Activated naive CD4-positive, alpha-beta T cell treated with anti-CD3 and anti-CD28 coated beads, Interleukin-2, amount 50 U/mL, for 16 hours (primary cell): ENCODE measurements at places on chromosomes 13 and 19.
A peak's percentile ranks its signal among the peaks of the same experiment; 100 is the strongest.

GRCh38 chr13:96223231-96223630 is 133.3 kb downstream of the HS6ST3 start:
- no peak for DNase-seq

- peak; percentile 30 for DNase-seq
These were observed 19.6 kb upstream of the B3GNT3 start for GRCh38 chr19:17775245-17775927.

GRCh38 chr13:40774672-40775071 is 3.7 kb upstream of the MRPS31 start:
- no peak for DNase-seq

GRCh38 chr19:35845215-35846037 is 6.9 kb downstream of the NPHS1 start:
- no peak for DNase-seq

DNA sequence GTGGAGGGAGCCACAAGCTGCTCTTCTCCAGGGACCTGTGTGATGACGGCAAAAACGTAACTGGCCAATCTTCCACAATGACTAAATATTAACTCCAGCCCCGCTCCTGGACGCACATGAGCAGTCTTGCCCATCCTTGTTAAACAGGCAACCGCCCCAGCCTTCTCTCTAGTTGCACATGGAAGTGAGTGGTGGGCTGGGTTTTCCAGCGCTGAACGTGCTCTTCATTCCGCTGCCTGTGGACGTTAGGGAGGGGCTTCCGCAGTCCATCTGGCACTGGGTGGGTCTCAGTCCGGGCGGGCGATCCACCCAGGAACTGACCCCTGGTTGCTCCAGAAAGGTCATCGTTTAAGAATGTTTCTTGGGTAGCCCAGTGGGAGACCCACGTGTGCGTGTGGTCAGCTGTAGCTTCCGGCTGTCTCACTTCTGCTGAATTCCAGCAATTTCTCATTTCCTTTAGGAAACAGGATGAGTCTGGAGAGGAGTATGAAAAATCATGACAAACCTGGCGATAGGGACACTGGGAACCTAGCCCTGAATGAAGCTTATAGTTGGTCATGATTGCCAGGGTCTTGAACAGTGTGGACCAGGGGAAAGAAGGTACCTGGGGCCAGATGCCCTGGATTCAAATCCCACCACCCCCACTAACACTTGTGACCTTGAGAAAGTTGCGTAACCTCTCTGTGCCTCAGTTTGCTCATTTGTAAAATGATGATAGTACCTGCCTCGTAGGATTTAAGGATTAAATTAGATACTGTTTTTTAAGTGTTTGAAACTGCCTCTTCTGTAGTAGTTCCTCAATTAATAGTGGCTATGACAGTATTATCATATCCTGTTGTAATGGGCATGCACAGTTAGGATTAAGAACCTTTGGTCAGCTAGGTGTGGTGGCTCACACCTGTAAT is 92.6 kb downstream of the SIPA1L3 start:
- DNase-seq: no peak

- DNase-seq: no peak
These were observed 68.1 kb downstream of the UFM1 start for GRCh38 chr13:38417727-38418126.

GRCh38 chr13:28557725-28558520 is 63.0 kb upstream of the FLT1 start:
- no peak for DNase-seq

DNA sequence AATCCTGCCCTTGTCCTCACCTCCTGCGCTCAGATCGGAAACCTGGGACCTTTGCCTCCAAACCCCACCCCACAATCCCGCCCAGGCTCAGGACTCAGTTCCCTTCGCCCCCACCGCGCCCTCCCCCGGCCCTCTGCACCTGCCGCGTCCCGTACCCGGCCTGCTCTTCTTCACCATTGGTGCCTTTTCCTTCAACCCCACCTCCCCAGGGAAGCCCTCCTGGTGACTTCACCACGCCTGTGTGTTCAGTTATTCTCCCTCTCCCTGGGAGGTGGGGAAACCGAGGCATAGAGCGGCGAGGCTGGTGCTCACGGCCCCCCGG is 19.3 kb upstream of the TCF3 start:
- no peak for DNase-seq

- DNase-seq: no peak
These were observed 18.2 kb downstream of the ZNF121 start for GRCh38 chr19:9565900-9566705.

DNA sequence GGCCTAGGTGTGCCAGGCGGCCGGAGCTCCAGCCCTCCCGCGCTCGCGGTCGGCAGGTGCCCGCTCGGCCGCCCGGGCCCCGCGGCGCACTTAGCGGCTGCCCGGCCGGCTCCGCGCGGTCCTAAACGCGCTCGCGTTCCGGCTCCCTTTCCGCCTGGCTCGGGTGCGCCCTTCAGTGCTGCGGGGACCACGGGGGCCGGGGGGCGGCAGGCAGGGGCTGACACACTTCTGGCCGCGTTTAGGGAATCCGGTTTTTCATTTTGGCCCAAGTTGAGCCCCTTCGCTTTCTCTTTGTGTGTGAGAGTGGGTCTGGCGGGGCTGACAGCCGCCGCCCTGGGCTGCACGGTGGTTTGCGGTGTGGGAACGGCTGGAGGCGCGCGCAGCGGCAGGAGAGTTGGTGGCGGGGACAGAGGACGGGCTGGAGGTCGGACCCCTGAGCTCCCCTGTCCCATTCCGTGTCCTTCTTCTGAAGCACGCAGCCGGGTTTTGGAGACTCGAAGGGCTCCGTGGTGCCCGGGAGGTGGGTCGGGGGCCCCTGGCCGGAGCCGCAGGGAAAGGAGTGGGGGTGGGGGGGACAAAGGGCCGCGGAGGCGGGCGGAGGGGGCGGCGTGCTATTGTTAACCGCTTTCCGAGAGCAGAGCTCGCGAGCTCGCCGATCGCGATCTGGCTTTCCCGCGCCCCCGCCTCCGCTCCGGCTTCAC is 3.1 kb downstream of the FGF9 start:
- DNase-seq: peak; percentile 47

- no peak for DNase-seq
These were observed 3.9 kb downstream of the MYO1F start for GRCh38 chr19:8573316-8573715.

DNA sequence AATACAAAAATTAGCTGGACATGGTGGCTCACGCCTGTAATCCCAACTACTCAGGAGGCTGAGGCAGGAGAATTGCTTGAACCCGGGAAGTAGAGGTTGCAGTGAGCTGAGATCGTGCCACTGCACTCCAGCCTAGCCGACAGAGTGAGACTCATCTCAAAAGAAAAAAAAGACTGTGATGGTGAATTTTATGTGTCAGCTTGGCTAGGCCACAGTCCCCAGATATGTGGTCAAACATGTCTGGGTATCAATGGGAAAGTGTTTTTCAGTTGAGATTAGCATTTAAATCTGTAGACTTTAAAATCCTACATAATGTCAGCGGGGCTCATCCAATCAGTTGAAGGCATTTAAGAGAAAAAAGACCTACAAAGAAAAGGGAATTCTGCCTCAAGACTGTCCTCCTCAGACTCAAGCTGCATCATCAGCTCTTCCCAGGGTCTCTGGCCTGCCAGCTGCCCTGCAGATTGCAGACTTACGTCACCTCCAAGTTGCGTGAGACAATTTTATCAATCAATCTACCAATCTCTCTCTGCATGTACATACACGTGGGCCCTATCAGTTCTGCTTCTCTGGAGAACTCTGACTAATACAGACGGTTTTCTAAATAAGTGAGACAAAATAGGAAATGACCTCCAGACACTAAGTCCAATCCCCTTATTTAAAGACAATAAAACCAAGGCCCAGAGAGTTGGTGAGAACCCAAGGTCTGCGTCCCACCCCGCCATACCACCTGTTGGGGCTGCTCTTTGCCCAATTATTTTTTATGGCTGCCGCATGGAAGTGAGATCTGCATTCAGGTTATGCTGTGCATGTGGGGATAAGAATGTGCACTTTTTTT is 99.2 kb downstream of the ABCC4 start:
- no peak for DNase-seq

DNA sequence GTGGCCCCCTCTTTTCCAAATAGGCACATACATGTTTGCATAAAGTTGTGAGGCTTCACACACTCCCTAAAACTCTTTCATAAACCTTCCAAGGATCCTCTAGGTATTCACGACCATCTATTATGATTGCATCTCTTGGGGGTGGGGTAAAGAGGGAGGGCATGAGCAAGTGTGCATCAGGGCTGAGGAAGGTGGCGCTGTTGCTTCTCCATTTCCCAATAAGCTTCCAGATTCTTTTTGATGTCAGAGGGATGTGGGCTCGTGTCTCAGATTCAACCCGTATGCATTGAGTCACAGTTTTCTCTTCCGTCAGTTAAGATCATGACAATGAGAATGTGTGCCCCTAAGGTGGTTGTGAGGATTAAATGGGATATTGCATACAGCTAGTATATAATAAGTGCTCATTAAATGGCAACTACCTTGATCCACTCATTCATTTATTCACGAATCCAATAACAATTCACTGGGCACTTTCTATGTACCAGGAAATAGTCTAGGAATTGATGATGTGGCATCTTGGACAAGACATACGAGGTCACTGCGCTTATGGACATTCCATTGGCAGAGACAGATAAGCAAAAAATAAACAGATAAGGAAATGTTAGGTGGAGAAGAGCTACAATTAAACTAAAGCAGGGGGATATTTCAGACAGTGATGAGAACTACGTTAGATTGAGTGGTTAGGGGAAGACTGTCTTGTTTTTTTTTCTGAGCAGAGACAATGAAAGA is 10.3 kb downstream of the CYP2B6 start:
- no peak for DNase-seq

DNA sequence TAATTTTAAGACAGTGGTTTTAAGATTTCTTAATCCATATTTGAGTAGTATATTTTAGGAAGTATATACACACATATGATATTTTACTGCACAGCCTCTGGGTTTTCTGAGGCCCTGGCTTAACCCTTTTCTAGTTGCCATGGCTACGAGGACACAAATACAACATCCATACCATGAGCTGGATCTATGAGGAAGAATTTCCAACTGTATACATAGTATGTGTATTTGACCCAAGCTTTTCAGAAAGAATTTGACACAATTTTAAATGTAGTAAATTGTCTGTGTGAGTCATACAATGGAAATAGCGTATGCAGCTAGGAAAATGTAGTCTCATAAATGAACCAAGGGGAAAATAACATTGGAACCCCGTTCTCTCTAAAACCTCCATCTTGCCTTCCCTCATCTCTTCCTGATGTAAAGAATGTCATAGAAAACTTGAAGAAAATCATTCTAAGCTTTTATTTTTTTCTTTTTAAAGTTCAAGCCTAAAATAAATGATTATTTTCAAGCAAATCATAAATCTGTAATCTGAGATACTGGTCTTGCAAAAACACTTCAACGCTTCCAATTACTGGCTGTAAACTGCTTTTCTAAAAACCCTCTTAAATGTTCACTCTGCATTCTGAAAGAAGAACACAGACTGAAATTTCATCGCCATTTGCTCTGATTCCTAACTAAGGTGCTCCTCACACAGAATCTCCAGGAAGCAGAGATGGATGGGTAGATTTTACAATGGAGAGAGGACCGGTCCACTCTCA is 172.4 kb downstream of the LACC1 start:
- DNase-seq: no peak

- DNase-seq: peak; percentile 51
These were observed at the start of gene SLITRK5 for GRCh38 chr13:87671031-87671752. TSS of gene SLITRK5 (plus strand) at chr13:87671371. CDS start at chr13:87675389, 4,018 bp downstream.

DNA sequence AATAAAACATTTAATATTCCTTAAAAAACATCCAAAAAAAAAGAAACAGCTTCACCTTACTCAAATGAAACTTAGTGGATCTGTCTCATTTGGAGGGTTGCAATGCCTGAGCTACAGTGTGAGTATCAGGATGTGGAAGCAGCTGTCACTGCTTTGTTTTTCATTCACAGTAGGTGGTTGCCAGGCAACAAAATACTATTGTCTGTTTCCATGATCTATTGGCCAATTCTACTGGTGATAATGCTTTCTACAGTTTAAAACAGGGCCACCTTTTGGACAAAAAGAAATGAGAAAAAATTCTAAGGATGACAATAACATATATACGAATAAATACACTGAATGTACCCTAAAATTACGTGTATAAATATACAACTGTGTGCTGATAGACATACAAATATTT is 3.0 kb downstream of the ENOX1 start:
- no peak for DNase-seq

- no peak for DNase-seq
These were observed 70.3 kb downstream of the DHRS12 start for GRCh38 chr13:51733374-51734298.

DNA sequence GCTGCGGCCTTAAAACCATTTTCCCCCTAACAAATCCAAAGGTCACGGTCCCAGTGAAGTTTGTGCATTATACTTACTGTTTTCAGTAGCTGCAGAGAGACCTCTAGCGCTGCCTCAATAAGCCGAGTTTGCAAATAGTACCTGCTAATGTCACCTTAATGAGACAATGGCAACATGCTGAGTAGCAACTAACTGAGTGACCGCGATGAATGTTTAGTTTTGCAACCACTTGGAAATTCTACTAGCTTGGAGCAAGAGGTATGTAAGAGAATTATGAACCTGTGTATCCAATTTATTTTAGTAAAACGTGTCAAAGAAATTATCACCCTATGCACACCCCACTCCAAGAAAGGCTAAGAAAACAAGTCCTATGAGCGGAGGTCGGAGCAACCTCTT is 1.2 kb downstream of the KPNA3 start:
- DNase-seq: no peak

GRCh38 chr13:87089391-87089790 is 581.8 kb upstream of the SLITRK5 start:
- DNase-seq: no peak

DNA sequence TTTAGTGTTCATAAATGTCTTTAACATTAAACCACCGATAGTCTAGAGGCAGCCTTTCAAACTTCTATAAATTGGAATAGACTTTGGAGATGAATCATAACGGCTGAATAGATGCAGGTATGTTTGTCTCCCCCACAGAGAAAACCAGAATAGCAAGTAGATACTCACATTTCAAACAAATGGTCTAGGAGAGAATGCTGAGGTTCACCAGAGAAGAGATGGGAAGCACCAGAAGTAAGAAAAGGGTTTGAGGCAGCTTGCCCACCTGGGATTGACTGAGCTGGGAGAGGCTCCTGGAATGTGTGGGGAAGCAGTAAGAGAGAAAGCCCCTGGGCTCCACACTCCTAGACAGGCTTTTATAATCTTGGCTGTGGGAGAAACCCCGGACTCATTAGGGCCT is 6.4 kb downstream of the IGFL3 start:
- no peak for DNase-seq

DNA sequence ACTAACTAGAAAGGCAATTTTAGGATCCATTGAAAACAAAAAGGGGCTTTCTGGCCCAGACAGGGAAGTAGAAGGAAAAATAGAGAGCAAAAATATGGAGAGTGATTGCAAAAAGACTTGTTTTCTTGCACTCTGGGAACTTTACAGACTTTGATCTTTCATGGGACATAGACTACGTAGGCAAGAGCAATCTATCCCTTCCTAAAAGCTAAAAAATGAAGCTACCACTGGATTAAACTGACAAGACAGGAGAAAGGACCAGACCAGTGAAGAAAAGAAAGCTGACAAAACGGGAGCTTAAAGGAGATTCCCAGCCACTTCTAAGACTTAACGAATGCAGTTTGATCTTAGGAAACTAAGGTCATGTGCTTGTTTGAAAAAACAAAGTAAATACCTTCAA is 524.5 kb downstream of the KLF5 start:
- no peak for DNase-seq
